ENCODE measurements at places on chromosomes 4 and X. TPM values are rescaled to one million over a fixed set of nuclear protein-coding genes. Genes with fewer than 3 reads are reported as not detected.

The RBMXL3 gene
- total RNA-seq, result not detected

- DNase-seq, result no peak
Observed at GRCh38 chr4:86443495-86443894, 83.6 kb upstream of the MAPK10 start.

GRCh38 chrX:47278691-47279090 lies 45.9 kb downstream of the USP11 start:
- DNase-seq, result peak; percentile 22

GRCh38 chr4:86892636-86892960 lies 376 bp upstream of the C4orf36 start:
- no peak for DNase-seq

The ADGRL3 gene
- total RNA-seq, result 0.60 TPM

The TEX13C gene
- not detected for total RNA-seq

GRCh38 chrX:136488706-136489105 lies 959 bp downstream of the BRS3 start:
- no peak for DNase-seq

- no peak for DNase-seq
Observed at GRCh38 chrX:143571521-143571920, 54.2 kb upstream of the SPANXN3 start.

The TMEM156 gene
- total RNA-seq, result 0.61 TPM

DNA sequence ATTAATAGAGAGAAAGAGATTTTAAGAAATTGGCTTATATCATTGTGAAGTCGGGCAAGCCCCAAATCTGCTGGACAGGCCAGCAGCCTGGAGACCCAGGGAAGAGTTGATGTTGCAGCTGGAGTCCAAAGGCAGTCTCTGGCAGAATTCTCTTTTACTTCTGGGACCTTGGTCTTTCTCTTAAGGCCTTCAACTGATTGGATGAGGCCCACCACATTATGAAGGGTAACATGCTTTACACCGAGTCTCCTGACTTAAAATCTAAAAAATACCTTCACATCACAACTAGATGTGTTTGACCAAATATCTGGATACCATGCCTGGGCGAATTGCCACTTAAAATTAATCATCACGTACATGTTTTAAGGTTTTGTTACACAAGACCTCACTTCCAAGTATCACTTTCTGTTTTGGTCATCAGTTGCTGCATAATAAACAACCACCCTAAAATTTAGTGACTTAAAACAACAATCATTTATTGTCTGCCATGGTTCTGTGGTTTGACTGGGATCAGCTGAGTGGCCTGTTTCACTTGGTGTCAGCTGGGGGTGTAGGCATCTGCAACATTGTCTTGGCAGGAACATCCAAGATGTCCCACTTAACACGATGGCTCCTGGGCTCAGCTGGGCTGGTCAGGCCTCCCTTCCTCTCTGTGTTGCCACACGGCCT lies 3.4 kb downstream of the CD38 start:
- no peak for DNase-seq

- peak; percentile 42 for DNase-seq
Observed at GRCh38 chr4:152348670-152349069, 187.2 kb downstream of the FBXW7 start.

DNA sequence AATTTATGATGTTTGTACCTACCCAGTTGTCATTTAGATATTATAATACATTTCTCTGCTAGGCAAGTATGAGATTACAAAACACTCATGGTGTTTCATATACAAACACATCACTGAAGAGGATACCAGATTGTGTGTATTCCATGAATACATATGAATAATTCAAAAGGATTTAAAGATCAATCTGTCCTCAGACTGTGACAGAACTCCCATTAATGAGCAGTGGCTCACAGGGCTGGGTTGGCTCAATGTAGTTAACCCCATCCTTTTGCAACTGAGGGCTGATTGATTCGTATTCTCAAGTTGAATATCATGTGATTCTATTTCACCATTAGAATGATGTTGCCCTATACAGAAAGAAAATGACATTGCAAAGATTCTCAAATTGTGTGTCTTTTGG lies 79.6 kb upstream of the SPANXN2 start:
- no peak for DNase-seq

GRCh38 chr4:155944516-155944915 lies 9.2 kb downstream of the CTSO start:
- DNase-seq, result no peak

DNA sequence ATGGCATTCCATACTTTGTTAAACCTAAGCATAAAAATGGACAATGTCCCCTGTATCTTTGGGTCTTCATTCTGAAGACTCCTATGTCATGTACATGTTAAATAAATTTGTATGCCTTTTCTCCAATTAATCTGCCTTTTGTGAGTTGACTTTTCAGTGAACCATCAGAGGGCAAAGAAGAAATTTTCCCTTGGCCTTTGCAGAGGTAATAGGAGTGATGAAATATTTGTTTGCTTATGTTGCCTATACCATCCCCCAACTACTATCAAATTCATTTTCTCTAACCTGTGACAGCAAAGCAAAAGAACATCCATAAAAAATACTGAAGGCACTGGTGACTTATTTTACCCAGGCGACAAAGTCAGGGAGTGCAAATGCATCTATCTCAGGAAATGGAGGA lies 18.2 kb downstream of the NAAA start:
- DNase-seq, result no peak

The TBC1D9 gene
- 13.9 TPM for total RNA-seq

DNA sequence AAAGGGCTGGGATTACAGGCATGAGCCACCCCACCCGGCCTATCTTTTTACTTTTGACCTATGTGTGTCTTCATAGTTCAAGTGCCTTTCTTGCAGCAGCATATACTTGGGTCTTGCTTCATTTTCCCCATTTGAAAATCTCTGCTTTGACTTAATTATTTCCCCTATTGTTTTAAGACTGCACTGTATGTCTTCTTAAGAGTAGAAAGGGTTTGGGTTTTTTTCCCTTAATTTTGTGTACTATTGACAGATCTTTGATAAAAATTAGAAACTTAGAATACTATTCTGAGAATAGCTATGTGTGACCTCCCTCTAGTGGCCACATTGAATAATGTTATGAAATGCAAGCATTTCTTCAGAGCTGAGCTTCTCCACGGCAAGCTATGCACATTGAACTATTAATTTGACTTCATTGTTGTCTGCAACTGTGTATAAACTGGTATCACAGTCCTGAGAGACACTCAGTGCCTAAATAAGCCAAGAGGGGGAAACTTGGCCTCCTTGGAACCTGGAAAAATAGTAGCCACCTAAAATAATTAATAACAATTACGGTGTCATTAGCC lies 8.7 kb upstream of the SLC25A4 start:
- DNase-seq, result no peak

GRCh38 chrX:45749375-45749774 lies 548.7 kb upstream of the DIPK2B start:
- DNase-seq, result peak; percentile 16

The GPR143 gene
- total RNA-seq, result 1.3 TPM

DNA sequence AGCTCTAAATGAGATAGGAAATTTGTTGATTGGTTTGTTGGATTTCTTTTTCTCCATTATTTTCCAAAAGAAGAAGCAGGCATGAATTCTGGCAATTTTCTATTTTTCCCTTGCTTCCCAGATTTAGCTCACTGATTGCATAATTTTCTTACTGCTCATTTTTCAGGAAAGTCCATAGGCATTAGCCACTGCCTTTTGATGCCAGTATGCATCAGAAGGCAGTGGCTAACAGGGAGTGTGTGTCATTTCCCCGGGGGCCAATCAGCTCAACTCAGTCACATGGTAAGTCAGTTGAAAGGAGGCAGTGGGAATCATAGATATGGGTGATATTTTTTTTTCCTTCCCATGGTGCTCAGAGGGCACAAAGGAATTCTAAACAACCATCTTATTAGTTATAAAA lies 156.7 kb downstream of the TRIML1 start:
- DNase-seq, result peak; percentile 46

DNA sequence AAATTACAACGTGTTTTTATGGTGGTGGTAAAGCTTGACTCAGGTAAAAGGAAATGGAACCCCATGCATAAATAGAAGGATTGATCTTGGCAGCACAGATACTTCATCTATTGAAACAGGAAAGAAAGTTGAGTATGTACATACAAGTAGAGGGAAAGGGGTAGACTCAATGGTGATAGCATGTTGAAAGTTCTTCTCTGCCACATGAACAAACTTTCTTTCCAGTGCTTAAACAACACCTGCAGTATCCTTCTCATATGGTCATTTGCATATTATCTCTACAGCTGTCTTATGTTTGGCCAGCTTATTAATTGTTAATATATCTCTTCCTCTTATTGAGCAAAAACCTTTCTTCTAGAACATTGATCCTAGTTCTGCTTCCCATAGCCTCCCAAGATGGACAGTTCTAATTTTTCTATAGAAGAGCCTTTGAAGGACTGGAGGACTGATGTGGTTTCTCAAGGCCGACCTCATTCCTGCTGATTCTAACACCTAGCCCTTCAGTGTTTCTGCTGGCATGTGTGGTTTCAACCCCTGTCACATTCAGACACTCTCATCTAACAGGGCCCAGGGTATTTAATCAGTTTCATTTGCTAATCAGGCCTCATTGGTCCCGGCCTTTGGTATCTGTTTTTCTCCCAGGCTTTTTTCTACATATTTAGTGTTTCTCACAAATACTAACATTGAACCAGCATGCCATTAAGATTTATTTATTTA lies 108.1 kb upstream of the SPRY1 start:
- no peak for DNase-seq

The UNC5C gene
- not detected for total RNA-seq

- DNase-seq, result no peak
Observed at GRCh38 chr4:66539745-66540144, 869.5 kb upstream of the EPHA5 start.

DNA sequence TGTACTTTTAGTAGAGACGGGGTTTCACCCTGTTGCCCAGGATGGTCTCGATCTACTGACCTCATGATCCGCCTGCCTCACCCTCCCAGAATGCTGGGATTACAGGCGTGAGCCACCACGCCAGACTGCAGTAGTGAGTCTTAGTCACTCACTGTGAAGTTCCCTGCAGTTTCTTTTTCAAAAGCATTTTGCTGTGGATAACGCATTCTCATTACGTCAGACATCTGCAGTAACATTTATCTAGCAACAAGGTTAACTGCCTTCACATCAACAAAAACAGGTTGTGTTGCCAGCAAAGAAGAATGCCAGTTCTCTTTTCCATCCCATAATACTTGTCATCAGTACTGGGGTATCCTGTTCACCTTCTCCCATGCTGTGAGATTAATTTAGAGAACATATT lies 164.6 kb downstream of the DHRSX start:
- DNase-seq, result no peak

The NDUFB11 gene
- total RNA-seq, result 84.7 TPM

GRCh38 chr4:89197920-89198319 lies 86.6 kb downstream of the TIGD2 start:
- DNase-seq, result no peak

The SYNPO2 gene
- 0.46 TPM for total RNA-seq

DNA sequence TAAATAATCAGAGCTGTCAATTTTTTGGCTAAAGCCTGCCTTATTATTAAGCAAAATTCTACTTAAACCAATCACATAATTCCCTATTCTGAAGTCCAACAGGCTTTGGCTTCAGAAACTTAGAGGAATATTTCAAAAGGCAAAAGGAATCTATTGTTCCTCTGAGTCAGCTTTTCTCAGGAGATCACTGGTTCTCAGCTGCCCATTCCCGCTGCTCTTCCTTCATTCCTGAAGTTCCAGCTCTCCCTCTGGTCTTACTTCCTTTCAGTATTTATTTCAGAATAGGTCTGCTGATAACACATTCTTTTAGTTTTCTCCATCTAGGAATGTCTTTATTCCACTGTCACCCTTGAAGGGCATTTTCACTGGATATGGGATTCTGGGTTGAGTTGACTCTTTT lies 133.7 kb downstream of the SOWAHB start:
- DNase-seq, result no peak

The RASL11B gene
- 2.5 TPM for total RNA-seq

The EMCN gene
- total RNA-seq, result not detected

DNA sequence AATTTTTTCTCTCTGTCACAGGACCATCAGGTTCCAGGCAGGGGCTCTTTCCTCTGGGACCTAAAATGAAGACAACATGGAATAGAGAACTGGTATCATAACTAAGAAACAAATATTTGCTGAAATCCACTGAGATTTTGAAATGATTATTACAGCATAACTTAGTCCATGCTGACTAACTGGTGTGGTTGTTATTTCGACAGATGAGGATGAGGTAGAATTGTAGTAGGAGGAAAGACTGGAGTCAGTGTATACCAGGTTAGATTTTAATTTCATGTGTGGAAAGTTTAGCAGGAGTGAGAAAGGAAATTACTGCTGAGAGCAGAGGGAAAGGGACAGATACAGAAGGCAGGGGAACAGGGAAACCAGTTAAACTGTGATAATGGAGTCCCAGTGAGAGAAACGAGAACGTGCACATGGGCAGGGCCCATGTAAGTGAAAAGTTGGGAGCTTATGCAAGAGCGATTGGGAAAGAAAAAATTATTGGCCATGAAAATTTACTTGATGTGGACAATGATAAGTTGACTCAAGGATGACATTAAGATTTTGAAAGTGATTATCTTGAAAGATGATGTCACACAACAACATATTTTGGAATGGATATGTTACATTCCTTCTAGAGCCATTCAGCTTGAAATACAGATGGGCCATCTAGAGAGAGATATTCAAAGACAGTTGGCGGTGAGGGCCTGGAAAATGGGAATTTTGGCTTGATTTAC lies 98.7 kb upstream of the DDIT4L start:
- peak; percentile 13 for DNase-seq

The CSTF2 gene
- total RNA-seq, result 31.0 TPM

The KIT gene
- not detected for total RNA-seq

The CYLC1 gene
- total RNA-seq, result not detected

- no peak for DNase-seq
Observed at GRCh38 chrX:15549189-15550012, 48.8 kb downstream of the BMX start.

The ZNF185 gene
- 23.3 TPM for total RNA-seq

The SUPT20HL1 gene
- not detected for total RNA-seq

DNA sequence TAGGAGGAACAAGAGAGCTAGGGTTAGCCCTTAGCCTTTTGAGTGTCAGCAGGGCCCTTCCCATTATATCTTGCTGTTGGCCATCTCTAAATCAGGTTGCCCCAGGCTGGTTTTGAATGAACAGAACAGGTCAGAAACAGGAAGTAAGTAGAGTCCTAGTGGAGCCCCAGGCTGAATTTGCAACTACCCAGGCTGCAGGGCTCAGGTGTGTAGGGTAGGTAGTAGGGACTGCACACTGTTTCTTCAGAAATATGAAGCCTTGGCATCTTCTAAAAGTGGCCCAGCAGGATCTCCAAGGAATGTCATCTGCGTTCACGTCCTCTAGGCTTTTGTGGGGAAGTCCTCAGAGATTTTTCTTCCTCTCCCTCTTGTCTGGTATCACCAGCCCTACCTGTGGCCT lies 90.2 kb downstream of the ADGRG4 start:
- DNase-seq, result no peak

The PAGE2B gene
- not detected for total RNA-seq

Measured in foreskin keratinocyte (primary cell).